ENCODE measurements at places on chromosomes 3 and 15. TPM values are rescaled to one million over a fixed set of nuclear protein-coding genes. Genes with fewer than 3 reads are reported as not detected.

Gene APBA2
- 17.5 TPM for total RNA-seq

Gene HHLA2
- total RNA-seq, result 0.70 TPM

- H3K27me3 ChIP-seq, result no peaks in the 10 kb centered on the region
- no peak for DNase-seq
- H3K4me1 ChIP-seq, result no peaks in the 10 kb centered on the region
- no peak overlapping the region for H3K4me3 ChIP-seq
Measured at GRCh38 chr15:39704689-39705088, 78.0 kb downstream of the FSIP1 start.

DNA sequence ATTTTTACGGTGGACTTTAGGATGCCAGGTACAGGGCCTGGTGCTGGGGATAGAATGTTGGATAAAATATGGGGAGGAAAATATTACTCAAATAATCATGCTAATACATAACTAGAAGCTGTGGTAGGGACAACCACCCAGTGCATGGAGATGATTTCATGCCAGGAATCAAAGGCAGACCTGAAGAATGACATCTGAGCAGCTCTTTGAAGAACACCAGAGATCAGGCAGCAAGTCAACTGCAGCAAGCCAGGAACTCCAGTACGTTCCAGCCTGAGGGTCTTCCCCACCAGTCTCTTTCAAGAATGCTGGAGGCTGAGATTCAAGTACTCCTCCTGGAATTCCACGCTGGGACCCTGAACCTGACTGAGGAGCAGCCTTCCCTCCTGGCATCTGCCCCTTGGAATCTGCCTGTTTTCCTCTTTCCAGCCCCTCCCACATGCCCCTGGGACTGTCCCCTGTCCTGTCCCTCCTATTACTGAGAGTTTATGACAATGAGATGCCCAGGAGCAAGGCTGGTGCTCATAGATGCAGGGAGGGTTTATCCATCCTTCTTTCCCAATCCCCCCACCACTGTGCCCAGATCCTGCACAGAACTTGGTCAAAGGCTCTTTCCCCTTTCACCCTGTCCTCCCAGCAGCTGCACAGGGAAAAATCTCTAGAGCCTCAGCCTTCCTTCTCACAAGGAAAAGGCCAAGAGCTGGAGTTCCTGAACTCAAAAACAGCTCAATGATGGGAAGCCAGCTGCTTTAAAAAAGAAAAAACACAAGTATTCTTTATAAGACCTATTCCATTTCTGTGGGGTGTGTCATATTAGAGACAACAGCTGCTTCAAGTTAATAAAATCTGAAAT lies 68.0 kb downstream of the PDZRN3 start:
- no peaks in the 10 kb centered on the region for H3K4me1 ChIP-seq
- DNase-seq, result no peak
- no peaks in the 10 kb centered on the region for H3K36me3 ChIP-seq
- H3K27ac ChIP-seq, result no peak overlapping the region
- no peak overlapping the region for H3K4me3 ChIP-seq

DNA sequence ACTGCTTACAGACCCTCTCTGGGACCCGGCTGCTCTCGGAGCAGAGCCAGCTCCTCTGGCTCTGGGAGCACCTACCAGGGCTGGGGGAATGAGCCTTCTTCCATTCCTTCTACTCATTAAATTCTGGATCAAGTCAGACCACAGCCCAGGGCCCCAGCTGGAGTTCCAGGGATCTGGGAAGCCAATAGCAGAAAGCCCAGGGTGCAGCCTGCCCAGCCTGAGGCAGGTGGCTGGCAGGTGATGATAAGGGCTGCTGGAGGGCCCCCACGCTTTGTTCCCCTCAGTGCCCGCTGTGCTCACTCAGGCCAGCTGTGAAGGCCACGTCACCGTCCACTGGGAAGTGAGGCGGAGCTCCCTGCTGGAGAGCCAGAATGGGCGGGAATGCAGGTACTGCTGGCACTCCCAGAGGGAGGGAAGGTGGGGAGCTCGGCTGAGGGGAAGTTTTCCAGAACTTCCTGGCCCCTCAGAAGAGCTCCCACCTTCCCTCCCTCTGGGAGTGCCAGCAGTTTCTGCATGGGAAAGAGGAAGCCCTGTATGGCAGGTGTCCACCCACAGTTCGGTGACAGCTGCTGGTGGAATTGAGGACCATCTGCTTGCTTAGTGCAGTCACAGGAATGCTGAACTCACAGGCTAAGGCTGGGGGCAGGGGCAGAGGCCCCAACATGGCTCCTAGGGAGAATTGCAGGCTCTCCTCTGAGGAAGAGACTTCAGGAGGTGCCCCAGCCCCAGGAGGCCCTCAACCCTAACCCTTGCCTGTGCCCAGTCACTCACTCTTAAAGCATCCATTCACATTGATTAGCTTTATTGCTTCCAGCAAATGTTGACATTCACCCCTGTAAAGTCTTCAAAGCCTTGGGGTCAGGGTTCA lies 12.6 kb upstream of the RTP3 start:
- no peak for DNase-seq
- H3K27me3 ChIP-seq, result peaks cover 3% of the 10 kb centered on the region
- H3K4me3 ChIP-seq, result no peak overlapping the region
- no peaks in the 10 kb centered on the region for H3K36me3 ChIP-seq

- H3K4me1 ChIP-seq, result peaks cover 9% of the 10 kb centered on the region
- H3K4me3 ChIP-seq, result no peak overlapping the region
- peak overlapping the region; percentile 65 for H3K27ac ChIP-seq
- no peaks in the 10 kb centered on the region for H3K27me3 ChIP-seq
Measured at GRCh38 chr15:92797168-92798052, 102.7 kb upstream of the CHD2 start.

- H3K36me3 ChIP-seq, result peaks cover 4% of the 10 kb centered on the region
- no peak for DNase-seq
- H3K4me1 ChIP-seq, result peaks cover 8% of the 10 kb centered on the region
- H3K4me3 ChIP-seq, result no peak overlapping the region
- no peaks in the 10 kb centered on the region for H3K27me3 ChIP-seq
- peak overlapping the region; percentile 28 for H3K27ac ChIP-seq
Measured at GRCh38 chr3:17300441-17300840, 415.7 kb downstream of the PLCL2 start.
